Cortex of kidney (tissue), 1 donor: ENCODE measurements at places on chromosomes 4 and X.

DNA sequence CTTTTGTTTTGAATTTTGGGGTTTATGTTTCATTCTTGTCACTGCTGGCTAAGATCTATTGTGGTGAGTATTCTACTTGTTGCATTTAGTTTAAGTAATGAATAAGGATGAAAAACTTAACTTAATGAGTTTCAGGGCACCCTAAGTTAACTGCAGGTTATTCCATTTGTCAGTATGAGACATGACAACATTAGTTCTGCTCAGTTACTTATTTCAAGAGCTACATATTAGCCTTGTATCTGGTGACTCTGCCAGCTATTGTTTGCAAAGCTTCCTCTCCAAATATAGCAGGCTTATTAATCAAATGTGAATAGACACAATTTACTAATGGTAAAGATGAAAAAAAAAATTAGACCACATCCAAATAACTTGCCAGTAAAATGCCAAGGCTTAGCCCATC lies 567.1 kb downstream of the IL15 start:
- DNase-seq, result no peak

GRCh38 chr4:18749391-18749790 lies 727.8 kb upstream of the LCORL start:
- DNase-seq, result no peak

GRCh38 chr4:119589165-119589564 lies 39.4 kb downstream of the PDE5A start:
- DNase-seq, result no peak

GRCh38 chr4:89708903-89709421 lies 128.0 kb downstream of the SNCA start:
- no peak for DNase-seq

DNA sequence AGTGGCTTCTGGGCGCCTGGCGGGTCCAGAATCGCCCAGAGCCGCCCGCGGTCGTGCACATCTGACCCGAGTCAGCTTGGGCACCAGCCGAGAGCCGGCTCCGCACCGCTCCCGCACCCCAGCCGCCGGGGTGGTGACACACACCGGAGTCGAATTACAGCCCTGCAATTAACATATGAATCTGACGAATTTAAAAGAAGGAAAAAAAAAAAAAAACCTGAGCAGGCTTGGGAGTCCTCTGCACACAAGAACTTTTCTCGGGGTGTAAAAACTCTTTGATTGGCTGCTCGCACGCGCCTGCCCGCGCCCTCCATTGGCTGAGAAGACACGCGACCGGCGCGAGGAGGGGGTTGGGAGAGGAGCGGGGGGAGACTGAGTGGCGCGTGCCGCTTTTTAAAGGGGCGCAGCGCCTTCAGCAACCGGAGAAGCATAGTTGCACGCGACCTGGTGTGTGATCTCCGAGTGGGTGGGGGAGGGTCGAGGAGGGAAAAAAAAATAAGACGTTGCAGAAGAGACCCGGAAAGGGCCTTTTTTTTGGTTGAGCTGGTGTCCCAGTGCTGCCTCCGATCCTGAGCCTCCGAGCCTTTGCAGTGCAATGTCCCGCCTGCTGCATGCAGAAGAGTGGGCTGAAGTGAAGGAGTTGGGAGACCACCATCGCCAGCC lies at the start of gene ATOH1:
Gene ATOH1 (plus strand): TSS at position 422 of the 663 bp plus-strand sequence. CDS start 174 bp downstream, at position 596.
- DNase-seq, result no peak

DNA sequence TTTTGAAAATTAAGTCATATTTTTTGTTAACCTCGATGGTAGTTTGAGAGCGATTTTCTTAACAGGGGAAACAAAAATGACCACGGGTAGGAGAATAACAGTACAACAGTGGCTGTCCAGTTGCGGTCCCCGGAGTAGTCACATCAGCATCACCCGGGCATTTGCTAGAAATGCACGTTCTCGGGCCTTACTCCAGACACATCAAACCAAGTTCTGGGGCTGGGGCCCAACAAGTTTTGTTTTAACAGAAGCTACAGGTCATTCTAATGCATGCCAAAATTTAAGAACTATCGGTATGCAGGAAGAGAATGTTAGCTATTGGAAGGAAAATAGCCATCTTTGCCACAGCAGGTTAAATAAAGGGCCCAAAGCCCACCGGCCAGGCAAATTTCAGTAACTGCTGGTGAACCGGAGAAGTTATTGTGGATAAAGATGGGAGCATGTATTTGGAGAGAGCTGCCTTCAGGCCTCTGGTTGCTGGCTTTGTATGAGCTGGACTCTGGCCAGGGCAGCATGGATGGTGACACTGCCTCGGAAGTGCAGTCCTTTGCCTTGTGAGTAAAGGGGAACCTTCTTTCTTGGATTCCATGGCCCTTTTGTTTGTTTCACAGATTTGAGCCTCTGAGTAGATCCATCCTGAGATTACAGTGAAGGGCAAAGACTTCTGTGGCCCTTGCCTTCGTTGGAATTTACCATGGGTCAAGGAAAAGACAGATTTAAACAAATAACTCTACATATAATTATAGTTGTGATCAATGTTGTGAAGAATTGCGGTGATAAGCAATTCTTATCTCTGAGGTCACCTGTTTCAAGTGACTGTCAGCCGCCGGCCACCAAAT lies 62.1 kb downstream of the TBC1D14 start:
- DNase-seq, result no peak

GRCh38 chr4:10050261-10050661 lies 29.0 kb upstream of the SLC2A9 start:
- no peak for DNase-seq

DNA sequence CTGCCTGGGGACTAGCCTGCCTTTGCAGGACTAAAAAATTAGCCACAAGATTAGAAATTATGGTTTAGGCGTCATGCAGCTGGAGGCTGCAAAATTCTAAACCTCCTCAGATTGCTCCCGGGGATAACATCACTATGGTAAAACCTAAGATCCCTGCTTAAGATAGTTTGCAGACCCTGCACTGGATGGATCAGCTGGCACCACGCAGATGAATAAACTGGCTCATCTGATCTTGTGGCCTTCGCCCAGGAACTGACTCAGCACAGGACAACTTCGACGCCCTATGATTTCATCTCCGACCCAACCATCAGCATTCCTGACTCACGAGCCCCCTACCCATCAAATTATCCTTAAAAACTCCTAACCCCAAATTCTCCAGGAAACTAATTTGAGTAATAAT lies 482.4 kb downstream of the SPRY1 start:
- DNase-seq, result no peak

DNA sequence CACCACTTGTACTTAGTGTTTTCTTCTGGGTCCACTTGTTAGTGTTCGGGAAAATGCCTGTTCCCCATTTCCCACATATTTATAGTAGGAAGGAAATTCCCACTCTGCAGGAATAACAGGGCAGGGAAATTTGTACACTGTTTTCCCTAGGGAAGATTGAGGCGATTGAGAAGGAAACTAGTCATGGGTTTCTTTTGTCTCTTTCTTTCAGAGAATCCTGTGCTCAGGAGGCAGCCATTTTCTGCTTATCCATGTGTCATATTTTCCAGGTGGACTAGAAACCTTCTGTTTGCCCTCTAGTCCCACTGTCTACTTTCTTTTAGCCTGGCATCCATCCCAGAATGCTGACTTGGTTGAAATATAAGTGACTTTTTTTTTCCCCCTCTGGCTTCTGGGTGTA lies 299.1 kb upstream of the ANKRD50 start:
- no peak for DNase-seq

GRCh38 chr4:149296503-149296902 lies 519.1 kb downstream of the IQCM start:
- no peak for DNase-seq

DNA sequence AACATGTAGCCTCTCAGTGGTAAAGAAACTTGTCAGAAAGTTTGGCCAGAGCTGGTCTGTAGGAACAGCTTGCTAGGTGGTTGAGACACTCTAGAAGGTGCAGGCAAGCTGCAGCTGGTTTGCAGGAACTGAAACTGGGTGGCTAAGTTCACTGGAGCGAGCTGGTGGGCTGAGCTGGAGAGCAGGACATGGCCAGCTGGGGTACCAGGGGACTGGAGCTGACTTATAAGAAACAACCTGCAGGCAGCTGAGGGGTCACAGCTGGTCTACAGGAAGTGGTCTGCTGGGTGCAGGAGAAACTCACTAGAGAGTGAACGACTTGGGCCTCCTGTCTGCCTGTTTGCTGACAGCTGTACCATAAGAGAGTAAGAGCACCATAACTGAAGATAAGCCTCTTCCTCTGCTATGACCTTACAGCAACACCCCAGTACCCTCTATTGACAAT lies 157.1 kb upstream of the LNX1 start:
- no peak for DNase-seq

DNA sequence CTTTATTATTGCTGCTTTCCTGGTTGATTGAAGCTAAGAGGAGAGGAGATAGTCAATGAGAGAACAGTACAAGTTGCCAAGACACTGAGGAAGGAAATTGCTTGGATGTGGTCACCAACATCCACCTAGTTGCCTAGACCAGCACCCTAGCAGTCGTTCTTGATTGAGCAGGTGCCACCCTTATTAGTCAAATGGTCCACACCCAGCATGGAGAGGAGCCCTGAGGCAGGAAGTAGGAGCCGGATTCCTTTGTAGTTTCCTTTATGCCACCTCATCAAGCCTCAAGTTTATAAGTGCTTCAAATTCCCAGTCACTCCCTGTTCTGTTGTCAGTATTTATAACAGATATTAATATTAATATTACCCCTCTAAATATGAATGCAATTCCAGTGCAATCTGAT lies 19.1 kb downstream of the PAGE2 start:
- DNase-seq, result no peak

DNA sequence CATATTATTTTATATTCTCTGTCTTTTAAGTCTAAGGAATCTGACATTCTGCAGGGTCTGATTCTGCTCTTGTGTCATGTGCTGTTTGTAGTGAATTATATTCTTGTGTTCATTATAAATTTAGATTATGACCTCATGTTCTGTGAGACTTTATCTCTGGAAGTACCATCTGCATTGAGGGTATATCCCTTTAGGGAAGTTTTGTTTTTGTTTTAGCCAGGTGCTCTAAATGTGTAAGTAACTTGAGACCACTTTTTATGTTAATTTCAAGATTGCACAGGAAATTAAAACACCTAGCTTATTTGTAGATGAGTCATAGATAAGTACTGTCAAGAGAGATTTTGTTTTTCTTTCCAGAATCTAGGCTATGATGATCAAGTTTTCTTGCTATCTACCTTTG lies 35.0 kb upstream of the DKK2 start:
- no peak for DNase-seq

- DNase-seq, result no peak
Observed at GRCh38 chrX:110671068-110671803, 124.4 kb downstream of the CHRDL1 start.

GRCh38 chrX:155534800-155535199 lies 76.4 kb upstream of the F8A3 start:
- no peak for DNase-seq

- DNase-seq, result no peak
Observed at GRCh38 chrX:153310901-153311300, 10.7 kb downstream of the PNMA6F start.

- no peak for DNase-seq
Observed at GRCh38 chrX:21738210-21738949, 19.5 kb downstream of the SMPX start.

DNA sequence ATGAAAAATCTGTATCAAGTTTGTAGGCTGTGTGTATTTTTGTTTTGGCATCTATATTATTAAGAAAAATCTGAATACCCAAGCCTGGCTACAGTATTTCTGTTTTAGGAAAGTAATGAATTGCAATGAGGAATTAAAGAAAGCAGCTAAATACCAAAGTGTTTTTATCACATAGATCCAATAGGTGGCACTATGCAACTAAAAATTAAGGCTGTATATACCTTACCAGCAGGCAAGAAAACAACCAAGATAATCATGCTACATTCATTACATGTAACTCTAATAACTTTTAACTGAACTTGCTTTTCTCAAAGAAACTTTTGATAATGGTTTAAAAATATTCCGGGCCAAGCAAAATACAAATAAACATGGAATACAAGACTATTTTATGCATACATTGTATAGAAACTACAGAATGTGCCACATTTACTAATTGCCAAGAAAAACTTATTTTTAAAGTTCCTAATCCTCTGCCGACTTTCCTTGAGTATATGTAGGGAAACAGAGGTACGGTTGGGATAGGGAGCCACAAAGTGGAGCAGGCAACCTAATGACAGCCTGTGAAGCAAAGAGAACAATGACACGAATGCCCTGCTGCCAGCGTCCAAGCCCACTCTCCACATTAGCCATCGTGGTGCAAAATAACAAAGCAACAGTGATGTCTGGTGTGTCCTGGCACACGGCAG lies 63.7 kb downstream of the SEC24D start:
- DNase-seq, result no peak

- DNase-seq, result no peak
Observed at GRCh38 chr4:170698334-170698733, 608.6 kb upstream of the AADAT start.

- no peak for DNase-seq
Observed at GRCh38 chr4:10239982-10240654, 123.5 kb upstream of the WDR1 start.

DNA sequence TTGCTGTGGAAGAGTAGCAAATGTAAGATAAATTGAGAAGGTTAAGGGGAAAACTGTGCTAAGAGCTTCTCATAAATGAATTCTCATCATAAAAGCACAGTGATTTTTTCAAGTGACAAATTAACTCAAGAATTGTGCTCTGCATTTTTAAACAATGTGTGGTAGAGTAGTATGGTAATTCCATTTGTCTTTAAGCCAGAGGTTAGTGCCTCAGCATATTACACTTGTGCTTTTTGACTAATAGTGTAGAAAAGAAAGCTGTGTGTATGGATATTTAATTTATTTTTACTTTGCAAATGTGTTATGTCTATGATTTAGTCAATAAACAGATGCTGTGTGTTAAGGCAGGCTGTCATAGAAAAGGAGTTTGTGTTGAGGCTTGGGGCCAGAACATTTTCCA lies 61.0 kb downstream of the FHIP1A start:
- no peak for DNase-seq

DNA sequence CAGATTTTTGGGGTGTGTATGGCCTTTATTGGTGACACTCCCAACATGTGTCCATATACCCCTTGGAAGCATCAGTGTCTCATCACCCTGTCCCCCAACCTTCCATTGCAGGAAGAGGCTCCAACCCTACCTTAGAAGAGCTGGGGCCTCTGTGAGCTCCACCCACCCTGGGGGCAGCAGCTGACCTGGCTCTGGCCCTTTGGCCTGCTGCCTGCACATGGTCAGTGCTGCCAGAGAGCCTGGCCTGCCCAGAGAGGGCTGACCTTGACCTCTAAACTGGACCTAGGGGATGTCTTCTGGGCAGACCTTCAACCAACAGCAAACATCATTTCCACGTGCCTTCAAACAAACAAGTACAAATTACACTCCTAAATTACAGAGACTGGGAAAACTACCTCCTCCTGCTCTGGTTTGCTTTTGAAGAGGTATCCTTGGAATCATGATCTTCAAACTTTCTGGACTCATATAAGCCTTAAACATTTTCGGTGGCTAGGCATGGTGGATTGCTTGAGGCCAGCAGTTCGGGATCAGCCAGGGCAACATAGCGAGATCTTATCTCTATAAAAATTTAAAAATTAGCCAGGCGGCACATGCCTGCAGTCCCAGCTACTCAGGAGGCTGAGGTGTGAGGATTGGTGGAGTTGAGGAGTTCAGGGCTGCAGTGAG lies 27.3 kb upstream of the KIAA0232 start:
- DNase-seq, result no peak

GRCh38 chrX:55754861-55755294 lies 37.3 kb downstream of the RRAGB start:
- DNase-seq, result no peak

GRCh38 chr4:66055999-66056398 lies 385.7 kb upstream of the EPHA5 start:
- DNase-seq, result no peak

- no peak for DNase-seq
Observed at GRCh38 chr4:159222043-159222552, 119.2 kb downstream of the RAPGEF2 start.
